ENCODE measurements at places on chromosomes 1 and 21. TPM values are rescaled to one million over a fixed set of nuclear protein-coding genes. Genes with fewer than 3 reads are reported as not detected.

DNA sequence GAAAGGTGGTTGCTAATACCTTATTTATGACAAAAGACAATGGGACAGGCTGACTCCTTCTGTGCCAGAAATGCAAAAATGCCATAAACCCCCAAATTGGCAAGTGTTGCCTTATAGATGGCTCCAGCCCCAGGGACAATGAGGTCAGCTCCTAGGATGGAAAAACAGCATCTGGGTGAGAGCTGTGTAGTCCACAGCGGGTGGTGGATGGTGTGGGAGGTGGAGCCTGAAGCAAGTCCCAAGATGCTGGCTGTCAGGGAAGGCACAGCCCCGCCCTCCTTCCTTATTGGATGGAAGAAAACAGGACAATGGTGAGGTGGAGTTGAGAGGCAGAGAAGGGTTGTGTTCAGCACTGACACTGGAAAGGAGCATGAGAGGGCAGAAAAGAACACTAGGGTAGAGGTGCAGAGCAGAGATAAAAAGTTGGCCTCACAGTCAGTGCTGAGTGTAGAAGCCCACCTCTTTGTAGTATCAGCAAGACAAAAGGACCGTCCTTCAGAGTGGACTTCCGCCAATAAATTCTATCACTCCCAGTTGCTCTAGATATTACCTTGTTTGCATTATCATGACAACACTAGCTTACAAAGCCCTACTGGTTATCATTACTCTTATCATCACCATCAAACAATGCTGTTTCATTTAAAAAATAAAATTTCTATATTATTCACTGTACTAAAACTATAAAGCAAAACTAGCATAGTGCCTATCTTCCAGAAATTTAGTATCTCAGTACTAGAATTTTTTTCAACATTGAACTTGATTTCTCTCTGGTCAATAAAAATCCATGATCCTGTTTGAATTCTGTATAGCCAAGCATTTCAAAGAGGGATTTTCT lies 3.7 kb upstream of the SDE2 start:
- H3K36me3 ChIP-seq = no peaks in the 10 kb centered on the region
- H3K27ac ChIP-seq = peak overlapping the region; percentile 38
- no peaks in the 10 kb centered on the region for H3K27me3 ChIP-seq
- peaks cover 12% of the 10 kb centered on the region for H3K4me1 ChIP-seq

DNA sequence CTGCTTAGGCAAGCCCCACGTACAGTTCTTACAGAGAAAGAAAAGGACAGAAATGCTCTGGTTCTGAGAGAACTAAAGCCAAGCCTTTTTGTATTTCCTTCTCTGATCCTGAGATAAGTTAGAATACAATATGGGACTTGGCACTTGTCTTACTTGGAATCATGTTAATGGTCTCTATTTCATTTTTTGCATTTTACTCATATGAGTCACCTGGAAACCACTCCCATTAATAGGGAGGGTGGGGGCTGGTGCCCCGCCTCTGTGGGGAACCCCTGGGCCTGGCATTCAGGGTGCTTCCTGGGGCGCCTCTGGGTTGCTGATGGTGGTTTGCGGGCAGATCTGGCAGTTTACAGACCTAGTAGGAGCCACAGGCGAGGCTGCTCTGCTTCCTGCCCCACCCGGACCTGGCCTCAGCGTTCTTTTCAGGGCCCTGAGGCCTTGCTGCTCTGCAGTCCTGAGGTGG lies 26.7 kb downstream of the TSPAN2 start:
- no peaks in the 10 kb centered on the region for H3K36me3 ChIP-seq
- peaks cover 15% of the 10 kb centered on the region for H3K4me1 ChIP-seq
- H3K4me3 ChIP-seq = no peak overlapping the region
- peak; percentile 23 for DNase-seq
- H3K27ac ChIP-seq = no peak overlapping the region

DNA sequence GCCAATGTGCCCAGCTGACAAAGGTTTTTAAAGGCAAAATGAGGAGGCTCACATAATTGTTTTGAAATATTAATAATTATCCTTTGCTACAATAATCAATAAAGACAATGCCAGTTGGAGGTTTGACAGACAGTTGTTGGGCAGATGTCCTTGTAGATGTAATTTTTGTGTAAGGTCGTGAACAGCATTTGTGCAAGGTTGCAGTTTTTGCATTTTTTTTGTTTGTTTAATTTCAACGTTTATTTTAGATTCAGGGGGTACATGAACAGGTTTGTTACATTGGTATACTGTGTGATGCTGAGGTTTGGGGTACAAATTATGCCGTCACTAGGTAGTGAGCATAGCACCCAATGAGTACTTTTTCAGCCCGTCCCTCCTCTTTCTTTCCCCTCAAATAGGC lies 9.3 kb downstream of the MPZ start:
- H3K27me3 ChIP-seq = no peaks in the 10 kb centered on the region
- H3K4me3 ChIP-seq = no peak overlapping the region
- H3K4me1 ChIP-seq = peaks cover 15% of the 10 kb centered on the region

DNA sequence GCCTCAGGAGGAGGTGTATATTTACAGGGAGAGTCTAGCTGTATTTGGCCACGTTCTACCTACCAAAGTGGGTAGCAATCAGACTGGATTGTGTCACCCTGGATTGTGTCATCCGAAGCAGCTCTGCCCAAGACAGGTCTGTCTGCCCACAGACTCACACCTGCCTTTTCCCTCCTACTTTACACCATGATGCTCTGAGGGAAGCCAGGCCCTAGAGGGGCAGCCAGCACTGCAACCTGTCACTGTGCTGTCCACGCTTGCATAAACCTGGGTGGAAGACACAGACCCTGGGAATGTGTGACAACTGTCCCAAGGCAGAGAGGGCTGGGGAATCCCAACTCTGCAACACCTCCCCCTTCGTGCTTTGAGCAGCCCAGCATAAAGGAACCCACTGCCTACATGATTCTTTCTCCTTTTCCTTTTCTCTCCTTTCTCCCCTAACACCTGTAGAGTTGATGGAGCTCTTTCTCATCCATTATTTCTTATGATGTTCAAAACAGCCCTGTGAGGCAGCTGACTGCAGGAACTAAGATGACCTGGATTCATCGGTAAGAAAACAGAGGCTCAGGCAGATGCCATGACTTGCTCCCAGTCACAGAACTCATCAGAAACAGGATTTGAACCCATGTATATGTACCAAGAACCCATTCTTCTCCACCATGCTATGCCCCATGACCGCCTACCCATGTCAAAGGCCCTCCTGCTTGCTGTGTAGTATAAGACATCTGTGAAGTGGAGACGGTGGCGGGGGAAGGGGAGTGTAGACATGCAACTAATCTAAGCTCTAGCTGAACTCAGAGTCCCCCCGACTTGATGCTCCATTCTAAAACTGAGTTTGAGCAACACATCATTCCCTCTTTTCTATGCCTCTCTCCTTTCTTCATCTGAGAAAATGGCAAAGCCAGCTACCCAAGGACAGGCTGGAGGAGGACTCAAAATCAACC lies 55.9 kb downstream of the ITPKB start:
- H3K27me3 ChIP-seq = no peaks in the 10 kb centered on the region
- no peaks in the 10 kb centered on the region for H3K36me3 ChIP-seq
- no peak overlapping the region for H3K4me3 ChIP-seq
- DNase-seq = no peak

GRCh38 chr1:37663426-37664000 lies 28.8 kb upstream of the CDCA8 start:
- H3K4me3 ChIP-seq = no peak overlapping the region
- H3K36me3 ChIP-seq = no peaks in the 10 kb centered on the region
- no peaks in the 10 kb centered on the region for H3K4me1 ChIP-seq

DNA sequence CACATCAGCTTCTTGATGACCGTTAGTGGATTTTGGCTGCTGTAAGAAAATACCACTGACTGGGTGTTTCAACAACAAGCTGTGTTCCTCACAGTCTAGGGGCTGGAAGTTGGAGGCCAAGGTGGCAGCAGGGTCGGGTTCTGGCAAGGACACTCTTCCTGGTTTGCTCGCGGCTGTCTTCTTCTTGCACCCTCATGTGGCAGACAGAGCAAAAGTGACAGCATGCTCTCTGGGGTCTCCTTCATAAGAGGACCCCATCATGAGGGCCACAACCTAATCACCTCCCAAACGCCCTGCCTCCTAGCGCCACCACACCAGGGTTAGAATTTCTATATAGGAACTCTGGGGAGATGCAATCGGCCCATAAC lies 18.6 kb upstream of the TSPEAR start:
- H3K27me3 ChIP-seq = no peaks in the 10 kb centered on the region
- no peak for DNase-seq
- H3K4me1 ChIP-seq = no peaks in the 10 kb centered on the region

- no peak overlapping the region for H3K4me3 ChIP-seq
- H3K27me3 ChIP-seq = no peaks in the 10 kb centered on the region
- no peaks in the 10 kb centered on the region for H3K36me3 ChIP-seq
- peak overlapping the region; percentile 90 for H3K27ac ChIP-seq
- peaks cover 13% of the 10 kb centered on the region for H3K4me1 ChIP-seq
These were observed 62.7 kb downstream of the ITPKB start for GRCh38 chr1:226676381-226676780.

- no peaks in the 10 kb centered on the region for H3K36me3 ChIP-seq
- DNase-seq = no peak
- no peak overlapping the region for H3K27ac ChIP-seq
- H3K4me1 ChIP-seq = no peaks in the 10 kb centered on the region
- H3K27me3 ChIP-seq = no peaks in the 10 kb centered on the region
- H3K4me3 ChIP-seq = no peak overlapping the region
These were observed 14.4 kb upstream of the NOS1AP start for GRCh38 chr1:162055062-162055461.

DNA sequence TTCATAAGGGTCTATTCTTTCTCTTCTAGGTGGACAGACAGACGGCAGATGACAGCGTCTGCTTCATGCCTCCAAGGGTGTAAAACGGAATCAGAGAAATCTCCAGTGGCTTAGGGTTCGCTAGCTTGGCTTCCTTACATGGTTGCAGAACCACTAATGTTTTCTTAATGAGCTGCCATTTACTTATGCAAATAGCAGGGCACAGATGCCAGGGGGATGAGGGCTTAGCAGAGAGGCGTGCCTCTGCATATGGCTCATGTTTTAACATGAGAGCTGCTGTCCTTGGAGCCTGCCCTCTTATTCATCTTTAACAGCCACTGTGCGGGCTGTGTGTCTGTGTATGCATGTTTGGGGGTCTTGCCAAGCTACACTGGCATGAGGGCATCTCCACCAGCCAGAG lies 119.6 kb downstream of the IER5 start:
- no peaks in the 10 kb centered on the region for H3K4me1 ChIP-seq
- H3K27me3 ChIP-seq = no peaks in the 10 kb centered on the region
- no peaks in the 10 kb centered on the region for H3K36me3 ChIP-seq
- no peak overlapping the region for H3K4me3 ChIP-seq
- no peak overlapping the region for H3K27ac ChIP-seq
- no peak for DNase-seq

The C1orf94 gene
- total RNA-seq = not detected

Data from thyroid gland (tissue), 4 donors.